ENCODE measurements at places on chromosomes 7 and 10. TPM values are rescaled to one million over a fixed set of nuclear protein-coding genes. Genes with fewer than 3 reads are reported as not detected.

CCL24 gene
- total RNA-seq, result not detected

PNLIPRP1 gene
- not detected for total RNA-seq

CALML3 gene
- total RNA-seq, result not detected

COPG2 gene
- total RNA-seq, result 23.6 TPM

CTBP2 gene
- 109 TPM for total RNA-seq

GPR26 gene
- total RNA-seq, result not detected

FANK1 gene
- total RNA-seq, result 26.4 TPM

SFTPA1 gene
- not detected for total RNA-seq

Measured in renal cortical epithelial cell (primary cell).